ENCODE measurements at places on chromosomes 4 and X.
A peak's percentile ranks its signal among the peaks of the same experiment; 100 is the strongest.

DNA sequence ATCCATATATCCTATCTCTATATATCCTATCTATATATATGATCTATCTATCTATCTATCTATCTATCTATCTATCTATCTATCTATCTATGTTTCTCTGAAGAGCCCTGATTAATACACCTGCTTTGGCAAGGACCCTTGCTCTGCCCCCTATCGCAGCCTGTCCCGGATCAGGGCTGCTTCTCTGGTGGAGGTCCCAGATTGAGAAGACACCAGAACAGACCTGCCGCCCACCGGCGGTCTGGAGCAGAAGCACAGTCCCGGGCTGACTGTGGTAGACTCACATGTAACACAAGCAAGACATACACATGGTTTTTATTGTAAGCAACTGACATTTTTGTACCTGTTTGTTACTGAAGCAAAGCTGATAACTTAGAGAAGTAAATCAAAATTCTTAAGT lies 52.8 kb downstream of the ING2 start:
- no peak for DNase-seq

DNA sequence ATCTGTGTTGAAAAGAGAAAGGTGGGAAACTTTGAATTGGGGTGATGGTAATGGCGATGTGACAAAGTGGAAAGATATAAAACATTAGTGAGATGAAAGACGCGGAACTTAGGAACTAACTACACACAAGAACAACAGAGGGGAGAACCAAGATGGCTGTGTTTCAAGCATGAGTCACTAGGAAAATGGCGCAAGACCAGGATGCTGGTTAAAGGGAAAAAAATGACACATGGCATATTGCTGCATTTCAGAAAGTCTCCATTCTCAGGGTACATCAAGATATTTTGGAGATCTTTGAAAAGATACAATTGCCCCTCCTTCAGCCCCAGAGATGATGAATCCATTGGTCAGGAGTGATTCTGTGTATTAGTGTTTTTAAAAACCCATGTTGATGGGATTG lies 164.4 kb downstream of the FBXO8 start:
- DNase-seq = peak; percentile 52

GRCh38 chrX:137945470-137945869 lies 379.5 kb downstream of the ZIC3 start:
- DNase-seq = no peak

DNA sequence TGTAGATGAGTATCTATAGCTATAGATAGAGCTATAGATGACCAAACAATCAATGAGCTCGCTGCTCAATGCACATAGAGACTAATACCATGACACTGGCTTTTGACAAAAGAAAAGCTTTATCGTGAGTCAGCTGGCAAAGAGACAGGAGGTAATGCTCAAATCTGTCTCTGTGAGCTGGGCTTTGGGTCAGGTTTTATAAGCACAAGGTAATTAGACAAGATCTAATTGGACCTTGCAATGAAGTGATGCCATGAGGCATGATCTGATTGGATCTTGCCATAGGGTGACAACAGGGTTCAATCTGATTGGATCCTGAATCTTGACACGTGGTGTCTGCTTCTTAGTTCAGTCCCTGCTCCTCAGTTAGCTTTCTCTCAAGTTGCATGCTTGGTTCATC lies 180.7 kb upstream of the MXRA5 start:
- no peak for DNase-seq

- no peak for DNase-seq
Observed at GRCh38 chr4:128579154-128579853, 230.2 kb upstream of the JADE1 start.

Measured in EL (cell line).